ENCODE measurements at places on chromosomes 12 and 14.

GRCh38 chr14:71411738-71412137 is 504.5 kb downstream of the PCNX1 start:
- no peak for DNase-seq

GRCh38 chr14:52333823-52334657 is 19.9 kb downstream of the PTGER2 start:
- DNase-seq: no peak

DNA sequence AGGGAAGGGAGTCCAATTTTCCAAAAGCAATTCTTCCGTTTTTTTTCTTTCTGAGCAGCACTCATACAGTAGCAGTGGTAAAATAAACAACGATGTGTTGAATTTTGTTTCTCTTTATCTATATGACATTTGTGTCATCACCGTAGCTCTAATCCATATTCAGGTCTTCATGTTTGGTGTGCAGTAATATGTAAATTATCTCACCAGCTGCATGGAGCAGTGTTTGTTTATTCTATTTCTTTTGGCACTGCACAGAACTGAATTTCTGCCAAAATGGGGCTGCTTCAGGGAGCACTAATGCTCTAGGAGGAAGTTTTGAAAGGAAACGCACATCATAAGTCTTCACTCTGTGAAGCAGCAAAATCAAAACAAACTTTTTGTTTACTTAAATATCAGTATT is 130.0 kb upstream of the NPAS3 start:
- DNase-seq: no peak

- no peak for DNase-seq
Observed at GRCh38 chr12:54658306-54659264, 10.4 kb upstream of the DCD start.

DNA sequence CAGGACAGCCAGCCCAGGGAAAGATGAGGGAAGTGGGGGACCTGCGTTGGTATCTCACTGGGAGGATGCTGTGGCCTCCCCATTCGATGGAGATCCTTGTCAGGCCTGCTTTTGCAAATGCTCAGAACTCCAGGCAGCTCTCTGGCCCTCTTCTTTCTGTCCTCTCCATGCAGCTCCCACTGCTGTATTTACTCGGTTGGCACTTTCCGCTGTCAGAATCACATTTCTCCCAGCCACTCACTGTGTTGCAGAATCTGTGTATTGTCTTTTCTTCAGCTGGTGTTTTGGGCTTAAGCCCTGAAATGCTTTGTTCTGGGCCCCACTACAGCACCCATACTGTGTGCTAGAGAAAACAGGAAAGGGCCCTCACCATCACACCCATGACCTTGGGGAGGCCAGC is 401.1 kb downstream of the RGS6 start:
- peak; percentile 73 for DNase-seq

DNA sequence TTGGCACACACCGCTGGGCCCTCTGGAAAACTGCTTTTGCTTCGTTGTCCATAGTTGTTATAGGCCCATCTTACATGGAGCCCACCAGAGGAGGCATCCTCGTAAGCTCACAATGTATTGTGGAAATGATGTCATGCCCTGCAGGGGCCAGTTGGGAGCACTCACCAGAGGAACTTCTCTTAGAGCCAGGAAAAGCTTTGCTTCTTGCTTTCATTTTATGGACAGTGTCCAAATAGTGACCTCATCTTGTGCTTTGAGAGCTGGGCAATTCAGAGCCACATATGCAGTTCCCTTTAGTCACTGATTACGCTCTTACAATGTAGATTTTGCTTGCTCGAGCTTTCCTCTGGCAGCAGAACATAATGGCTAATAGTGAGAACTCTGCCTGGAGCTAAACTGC is 275.6 kb downstream of the AACS start:
- DNase-seq: no peak

DNA sequence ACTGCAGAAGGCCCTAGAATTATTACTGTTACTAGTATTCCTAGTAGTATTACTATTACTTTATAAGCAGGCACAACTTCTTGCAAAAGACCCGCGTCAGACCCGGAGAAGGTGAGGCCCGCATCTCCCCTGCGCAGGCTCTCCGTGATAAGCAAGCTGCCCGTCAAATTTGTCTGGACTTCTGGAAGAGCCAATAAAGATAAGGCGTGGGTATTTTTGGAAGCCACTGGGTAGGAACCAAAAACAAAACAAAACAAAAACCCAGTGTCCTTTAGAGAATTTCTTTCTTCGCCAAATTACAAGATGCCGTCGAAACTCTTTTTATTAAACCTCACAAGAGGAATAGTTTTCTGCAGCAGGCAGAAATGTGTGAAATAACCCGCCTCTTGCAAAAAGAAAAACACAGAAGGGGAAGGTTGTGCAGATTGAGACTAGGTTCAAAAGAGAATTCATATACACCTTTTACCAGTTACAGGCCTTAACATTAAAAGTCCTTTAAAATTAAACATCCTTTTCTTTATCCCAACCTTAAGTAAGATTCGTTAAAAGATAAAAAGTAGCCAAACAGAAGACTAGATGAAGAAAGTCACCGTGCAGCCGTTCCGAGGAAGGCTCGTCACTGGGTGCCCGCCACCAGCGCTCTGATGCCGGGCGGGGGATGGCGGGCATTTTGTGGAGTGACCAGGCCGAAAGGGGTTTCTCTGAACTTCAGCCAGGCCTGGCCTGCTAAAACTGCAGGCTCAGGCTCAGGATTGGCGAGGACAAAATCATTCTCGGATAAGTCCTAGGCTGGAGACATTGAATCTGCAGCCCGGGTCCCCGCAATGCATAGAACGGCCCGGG is 1.6 kb downstream of the TBX5 start:
- no peak for DNase-seq

GRCh38 chr12:93148412-93148811 is 219.3 kb upstream of the EEA1 start:
- no peak for DNase-seq

GRCh38 chr14:50410071-50410470 is 13.4 kb upstream of the CDKL1 start:
- DNase-seq: no peak

GRCh38 chr12:9868951-9869306 is 225 bp downstream of the CLEC2B start:
- no peak for DNase-seq

DNA sequence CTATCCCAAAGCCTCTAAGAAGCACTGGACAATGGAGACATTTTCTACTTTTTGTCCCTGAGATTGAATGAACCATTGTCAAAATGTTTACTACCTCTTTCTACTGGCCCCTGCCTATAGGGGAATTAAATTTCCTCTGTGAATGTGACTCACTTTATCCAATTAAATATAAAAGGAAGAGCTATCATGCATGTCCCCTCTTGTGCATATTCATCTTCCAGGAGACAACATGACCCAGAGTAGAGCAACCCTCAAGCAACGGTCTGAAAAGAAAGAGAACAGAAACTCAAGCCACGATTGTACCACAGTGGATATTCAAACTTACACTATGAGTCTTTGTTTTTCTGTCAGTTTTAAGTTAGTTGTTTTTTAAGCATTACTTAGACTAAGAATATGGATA is 938.4 kb upstream of the ATXN7L3B start:
- DNase-seq: no peak

DNA sequence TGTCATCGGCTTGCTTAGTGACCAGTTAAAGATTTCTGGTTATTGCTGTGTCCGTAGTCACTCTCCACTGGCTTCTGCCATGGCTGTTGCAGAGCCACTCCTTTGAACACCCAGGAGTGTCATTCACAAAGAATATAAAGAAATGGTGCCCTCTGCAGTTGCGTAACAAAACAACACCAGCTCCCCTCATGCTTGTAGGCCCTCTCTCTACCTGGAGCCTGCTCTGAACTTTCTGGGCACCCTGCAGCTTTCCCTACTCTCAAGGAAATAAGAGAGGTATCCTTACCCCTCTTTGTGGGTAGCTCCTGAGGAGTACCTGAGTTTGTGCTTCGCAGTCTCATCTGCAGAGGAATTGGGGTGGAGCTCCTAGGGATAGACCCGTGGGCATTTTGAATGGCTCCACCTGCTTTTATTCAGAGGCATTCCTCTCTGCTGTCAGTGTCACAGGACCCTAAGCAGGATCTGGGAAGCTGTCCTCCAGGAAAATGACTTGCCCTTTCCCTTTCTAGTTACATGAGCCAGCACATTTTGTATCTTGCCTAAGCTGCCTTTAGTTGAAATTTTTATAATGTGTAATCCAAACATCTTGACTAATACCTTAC is 97.2 kb upstream of the TMEM260 start:
- DNase-seq: no peak

DNA sequence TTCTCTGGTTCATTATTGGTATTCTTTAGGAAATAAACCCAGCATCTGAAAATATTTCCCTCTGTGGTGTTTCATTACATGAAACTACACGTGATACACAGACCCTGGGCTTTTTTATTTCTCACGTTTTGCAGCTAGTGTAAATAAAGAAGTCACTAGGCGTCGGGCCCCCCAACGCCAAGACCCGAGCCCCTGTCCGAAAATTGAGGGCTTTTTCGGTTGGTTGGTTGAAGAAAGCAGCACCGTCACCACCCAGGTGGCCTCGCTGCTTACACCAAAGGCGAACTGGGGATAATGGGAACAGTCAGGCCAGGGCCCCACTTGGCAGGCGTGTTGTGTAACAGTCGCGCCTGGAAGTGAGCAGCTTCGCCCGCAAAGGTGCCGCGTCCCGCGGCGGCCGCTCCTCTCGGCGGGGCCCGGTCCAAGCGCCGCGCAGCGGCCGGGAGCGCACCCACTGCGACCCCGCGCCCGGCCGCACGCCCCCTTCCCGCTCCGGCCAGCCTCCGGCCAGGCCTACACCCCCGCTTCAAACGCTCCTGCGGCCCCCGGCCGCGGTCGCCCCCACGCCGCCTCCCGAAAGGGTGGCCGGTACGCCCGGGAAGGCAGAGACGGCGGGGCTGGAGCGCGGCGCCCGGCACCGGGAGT is 1.2 kb downstream of the DUSP16 start:
- peak; percentile 85 for DNase-seq

DNA sequence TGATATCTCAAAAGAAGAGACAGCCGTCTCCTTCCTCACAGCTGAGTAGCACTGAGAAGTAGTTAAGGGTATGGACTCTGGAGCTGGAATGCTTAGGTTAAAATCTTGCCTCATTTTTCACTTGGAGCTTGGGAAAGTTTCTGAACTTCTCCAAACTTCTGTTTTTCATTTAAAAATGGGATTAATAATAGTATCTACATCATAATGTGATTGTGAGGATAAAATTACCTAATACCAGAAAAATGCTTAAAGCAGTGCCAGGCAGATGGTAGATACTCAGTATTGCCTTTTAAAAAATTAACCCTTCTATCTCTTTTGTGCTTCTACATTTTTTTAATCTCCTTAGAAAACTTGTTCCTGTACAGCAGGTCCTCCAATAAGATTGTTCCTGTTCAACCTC is 63.1 kb downstream of the A2M start:
- no peak for DNase-seq

DNA sequence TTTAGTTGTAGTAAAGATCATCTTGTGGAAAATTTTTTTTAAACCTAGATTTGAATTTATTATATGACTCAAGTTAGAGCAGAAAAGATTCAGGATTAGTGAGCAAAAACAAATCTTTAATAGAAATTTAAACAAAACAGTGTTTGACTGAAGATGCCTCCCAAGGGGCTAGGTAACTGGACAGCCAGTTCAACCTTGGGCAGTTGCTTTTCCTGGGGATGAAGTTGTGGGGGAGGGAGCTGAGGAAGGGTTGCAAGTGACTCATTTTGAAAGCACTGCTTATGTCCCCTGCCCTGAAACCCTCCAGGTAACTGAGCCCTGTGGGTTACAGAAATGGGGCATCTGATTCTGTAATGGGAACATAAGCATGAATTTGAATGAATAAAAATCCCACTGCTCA is 13.1 kb downstream of the CFAP54 start:
- no peak for DNase-seq
